Stimulated activated CD8-positive, alpha-beta memory T cell treated with anti-CD3 and anti-CD28 coated beads, Interleukin-15, amount 100 ng/mL, for 1 hour (primary cell): ENCODE measurements at places on chromosomes 1 and 21.

- DNase-seq = no peak
Measured at GRCh38 chr1:215710036-215710898, 143.2 kb downstream of the KCTD3 start.

DNA sequence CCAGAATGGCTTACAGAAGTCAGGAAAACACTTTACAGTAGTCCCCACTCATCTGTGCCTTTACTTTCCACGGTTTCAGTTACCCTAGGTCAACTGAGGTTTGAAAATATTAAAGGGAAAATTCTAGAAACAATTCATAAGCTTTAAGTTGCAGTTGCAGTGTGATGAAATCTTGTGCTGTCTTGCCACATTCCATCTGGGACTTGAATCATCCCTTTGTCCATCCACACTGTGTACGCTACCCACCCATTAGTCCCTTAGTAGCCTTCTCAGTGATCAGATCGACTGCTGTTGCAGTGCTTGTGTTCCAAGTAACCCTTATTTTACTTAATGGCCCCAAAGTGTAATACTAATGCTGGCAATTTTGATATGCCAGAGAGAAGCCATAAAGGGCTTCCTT lies 30.5 kb downstream of the ZCCHC17 start:
- no peak for DNase-seq

GRCh38 chr1:53090227-53091147 lies 28.5 kb downstream of the PODN start:
- no peak for DNase-seq

DNA sequence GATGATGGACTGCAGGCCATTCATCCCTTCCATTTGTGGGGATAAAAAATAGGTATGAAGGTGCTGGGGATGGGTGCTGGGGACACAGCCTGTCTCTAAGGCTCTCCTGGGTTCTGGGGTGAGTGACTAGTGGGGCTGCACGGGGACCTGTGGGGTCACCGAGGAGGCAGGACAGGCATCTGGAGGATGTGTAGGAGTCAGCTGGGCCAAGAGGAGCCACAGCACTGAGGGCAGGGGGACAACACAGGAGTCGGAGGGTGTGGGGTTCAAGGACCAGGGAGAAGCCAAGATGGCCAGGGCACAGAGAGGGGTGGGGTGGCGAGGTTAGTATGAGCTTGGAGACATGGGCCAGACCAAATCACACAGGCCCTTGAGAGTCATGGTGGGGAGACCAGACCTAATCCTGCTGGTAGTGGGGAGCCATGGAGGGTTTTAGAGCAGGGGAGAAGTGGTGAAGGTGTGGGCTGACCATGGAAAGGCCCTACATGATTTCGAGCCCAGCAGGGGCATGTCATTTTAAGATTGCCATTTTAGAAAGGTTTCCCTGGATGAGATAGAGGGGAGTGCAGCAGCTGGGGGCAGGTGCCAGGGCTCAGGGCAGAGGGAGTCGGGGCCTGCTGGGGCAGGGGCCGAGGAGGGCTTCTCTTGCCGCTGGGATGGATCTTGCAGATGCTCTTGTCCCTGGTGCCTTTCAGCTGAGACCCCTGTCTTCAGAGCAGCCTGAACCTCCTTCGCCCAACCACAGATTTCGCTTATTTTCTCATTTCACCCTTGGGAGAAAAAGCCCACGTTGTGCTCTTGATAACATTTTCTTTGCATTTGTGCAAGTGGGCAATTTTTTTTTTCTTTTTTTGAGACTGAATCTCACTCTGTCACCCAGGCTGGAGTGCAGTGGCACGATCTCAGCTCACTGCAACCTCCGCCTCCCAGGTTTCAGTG lies 22.7 kb downstream of the SERINC2 start:
- DNase-seq = no peak

GRCh38 chr1:245155272-245156040 lies 671 bp downstream of the KIF26B start:
- no peak for DNase-seq
